ENCODE measurements at places on chromosomes 5 and 9.

- DNase-seq, result no peak
Observed at GRCh38 chr5:102975045-102975444, 144.9 kb downstream of the GIN1 start.

- DNase-seq, result no peak
Observed at GRCh38 chr5:159286420-159287035, 23.4 kb downstream of the UBLCP1 start.

GRCh38 chr5:67147760-67148159 lies 48.8 kb downstream of the CD180 start:
- DNase-seq, result no peak

DNA sequence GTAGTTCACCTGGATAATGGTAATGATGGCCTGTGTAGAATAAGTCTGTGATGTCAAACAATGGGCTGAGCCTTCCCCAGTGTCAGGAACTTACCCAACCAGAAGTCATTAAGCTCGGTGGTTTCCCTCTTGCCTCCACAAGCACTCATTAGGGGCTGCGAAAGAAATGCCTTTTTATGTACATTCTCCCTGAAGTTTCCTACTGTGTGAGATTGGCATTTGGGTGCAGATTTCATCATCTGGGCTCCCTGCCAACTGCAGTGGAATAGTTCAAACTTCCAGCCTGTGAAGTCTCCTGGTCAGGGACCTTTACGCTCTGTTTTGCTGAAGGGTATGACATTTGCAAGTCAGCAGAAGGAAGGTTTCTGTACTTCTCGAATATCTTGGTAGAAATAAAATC lies 41.6 kb upstream of the TMEM215 start:
- DNase-seq, result no peak

- DNase-seq, result no peak
Observed at GRCh38 chr5:103120607-103121200, 603 bp downstream of the PPIP5K2 start.

DNA sequence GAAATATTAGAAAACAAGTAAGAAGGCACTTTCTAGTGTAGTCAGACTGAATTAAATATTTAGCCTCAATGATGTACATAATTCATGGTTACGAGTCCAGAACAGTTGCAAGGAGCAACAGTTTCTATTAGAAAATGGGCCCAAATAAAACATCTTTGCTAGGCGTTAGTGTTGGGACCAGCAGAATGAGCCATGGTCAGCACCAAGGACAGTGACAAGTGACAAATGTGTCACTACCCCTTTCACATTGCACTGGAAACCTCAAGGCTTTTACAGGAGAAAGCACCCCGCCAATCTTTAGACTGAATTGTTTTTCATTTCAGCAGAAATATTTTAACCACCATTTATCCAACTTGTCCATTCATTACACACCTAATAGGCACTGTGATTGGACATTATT lies 301.3 kb upstream of the ADCY2 start:
- peak; percentile 43 for DNase-seq

GRCh38 chr5:172634106-172634899 lies 6.8 kb upstream of the NEURL1B start:
- DNase-seq, result no peak

DNA sequence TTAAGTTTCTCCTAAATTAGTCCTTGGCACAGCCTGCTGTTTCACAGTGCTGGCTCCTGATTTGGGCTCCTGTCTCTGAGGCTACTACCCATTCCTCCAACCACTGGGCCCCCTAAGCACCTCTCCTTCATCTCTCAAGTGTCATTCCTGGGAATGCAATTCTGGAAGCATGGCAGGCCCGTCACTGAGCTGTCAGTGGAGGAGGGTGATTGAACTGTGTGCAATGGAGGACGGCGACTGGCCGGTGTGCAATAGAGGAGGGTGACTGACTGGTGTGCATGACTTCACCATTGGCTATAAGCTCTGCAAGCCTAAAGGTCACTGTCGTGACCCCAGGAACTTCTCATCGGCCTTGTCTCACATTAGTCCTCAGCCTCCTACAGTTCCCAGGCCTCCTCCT lies 12.4 kb upstream of the IL17B start:
- DNase-seq, result no peak

DNA sequence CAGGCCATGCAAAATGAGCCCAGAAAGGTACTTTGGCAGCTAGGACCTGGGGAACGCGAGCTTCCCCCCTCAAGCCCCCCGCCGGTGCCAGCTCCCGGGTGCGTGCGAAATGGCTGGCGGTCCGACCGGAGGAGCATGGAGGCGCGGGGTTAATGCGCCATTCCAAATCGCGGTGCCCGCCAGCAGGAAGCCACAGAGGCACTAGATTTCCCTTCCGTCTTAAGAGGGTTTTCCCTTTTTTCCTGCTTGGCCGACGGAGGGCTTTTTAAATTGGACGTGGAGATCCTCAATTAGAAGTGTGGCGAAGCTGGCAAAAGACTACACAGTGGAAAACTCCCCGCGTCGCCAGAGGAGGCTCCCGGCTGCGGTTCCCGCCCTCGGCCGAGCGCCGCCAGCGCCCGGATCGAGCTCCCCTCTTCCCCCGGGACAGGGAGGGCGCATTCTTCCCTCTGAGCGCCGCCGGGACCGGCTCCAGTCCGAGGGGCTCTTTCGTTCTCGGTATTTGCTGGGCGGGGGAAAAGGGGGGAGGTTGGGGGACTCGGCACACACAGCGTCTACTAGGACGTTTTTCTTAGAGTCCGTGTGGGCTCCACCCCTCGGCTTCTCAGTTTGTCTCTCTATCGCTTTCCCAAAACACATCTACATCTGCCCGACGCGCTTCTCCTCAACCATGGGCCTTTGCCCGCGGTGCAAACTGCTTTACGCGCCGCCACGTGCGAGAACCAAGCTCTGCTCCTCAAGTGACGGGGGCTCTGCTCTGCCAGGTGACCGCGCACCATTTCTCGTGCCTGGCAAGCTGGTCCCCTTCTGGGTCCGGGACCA lies 3.0 kb downstream of the GDNF start:
- no peak for DNase-seq

- no peak for DNase-seq
Observed at GRCh38 chr9:2023532-2023931, 8.4 kb downstream of the SMARCA2 start.

DNA sequence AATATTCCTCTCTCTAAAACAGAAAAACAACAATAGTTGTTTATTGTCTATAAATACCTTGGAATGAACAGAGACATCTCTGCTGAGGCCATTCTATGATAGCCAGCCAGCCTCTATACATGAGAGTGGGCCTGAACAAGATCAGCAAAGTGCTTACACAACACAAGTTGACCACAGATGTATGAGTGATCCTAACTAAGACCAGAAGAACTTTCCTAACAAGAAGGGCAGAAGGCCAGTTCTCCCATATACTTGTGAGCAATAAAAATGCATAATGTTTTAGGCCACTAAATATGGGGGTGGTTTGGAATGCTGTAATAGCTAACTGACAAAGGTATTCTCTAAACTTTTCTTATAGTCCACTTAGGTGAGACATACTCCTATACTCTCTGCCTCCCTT lies 345.7 kb downstream of the SPATA31D1 start:
- DNase-seq, result no peak

DNA sequence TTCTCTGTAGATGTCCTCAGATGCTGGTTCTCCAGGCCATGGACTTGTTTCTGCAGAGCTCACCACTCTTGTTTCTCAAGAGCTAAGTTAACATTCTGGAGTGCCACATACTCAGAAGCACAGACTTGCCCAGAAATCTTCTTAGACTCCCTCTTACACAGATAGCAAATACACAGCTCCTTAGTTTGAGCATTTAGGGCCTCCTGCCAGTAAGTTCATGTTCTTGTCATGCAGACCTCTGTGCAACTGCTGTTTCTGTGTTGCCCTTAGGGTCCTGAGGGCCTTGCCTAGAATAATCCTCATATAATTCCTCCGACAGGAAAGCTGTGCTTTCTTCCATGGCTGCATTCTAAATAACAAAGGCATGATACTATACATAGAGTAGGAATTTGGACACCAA lies 1.3 kb upstream of the PTPDC1 start:
- no peak for DNase-seq

- DNase-seq, result no peak
Observed at GRCh38 chr9:3515405-3515804, 10.4 kb downstream of the RFX3 start.

DNA sequence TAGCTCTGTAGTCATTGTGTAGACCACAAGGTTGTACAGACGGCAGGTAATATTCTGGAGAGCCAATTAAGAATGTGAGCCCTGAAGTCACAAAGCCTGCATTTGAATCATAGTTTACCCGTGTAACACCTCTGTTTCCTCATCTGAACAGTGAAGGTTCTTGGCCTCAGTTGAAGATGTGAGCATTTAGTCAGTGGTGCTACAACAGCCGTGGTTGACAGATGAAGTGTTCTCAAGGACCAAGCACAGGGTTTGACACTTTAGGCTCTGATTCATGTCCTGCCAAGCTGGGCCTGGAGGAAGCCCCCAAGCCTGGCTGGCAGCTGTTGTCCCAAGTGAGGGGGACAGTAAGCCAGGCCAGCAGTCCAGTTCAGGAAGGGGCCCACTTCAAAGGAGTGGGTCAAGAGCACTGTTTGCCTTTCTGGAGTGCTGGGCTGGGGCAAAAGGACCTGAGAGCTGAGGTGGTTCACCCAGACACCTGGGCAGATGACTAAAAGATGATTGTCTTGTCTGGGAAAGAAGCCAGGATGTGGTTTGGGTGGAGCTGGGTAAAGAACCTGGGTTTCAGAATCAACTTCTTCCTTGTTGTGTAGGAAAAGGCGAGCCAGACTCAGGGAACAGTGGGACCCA lies 20.7 kb downstream of the FAXDC2 start:
- DNase-seq, result no peak

- DNase-seq, result no peak
Observed at GRCh38 chr5:61600123-61600444, 268.0 kb downstream of the ZSWIM6 start.

- no peak for DNase-seq
Observed at GRCh38 chr9:120532891-120533290, 47.1 kb downstream of the CDK5RAP2 start.

DNA sequence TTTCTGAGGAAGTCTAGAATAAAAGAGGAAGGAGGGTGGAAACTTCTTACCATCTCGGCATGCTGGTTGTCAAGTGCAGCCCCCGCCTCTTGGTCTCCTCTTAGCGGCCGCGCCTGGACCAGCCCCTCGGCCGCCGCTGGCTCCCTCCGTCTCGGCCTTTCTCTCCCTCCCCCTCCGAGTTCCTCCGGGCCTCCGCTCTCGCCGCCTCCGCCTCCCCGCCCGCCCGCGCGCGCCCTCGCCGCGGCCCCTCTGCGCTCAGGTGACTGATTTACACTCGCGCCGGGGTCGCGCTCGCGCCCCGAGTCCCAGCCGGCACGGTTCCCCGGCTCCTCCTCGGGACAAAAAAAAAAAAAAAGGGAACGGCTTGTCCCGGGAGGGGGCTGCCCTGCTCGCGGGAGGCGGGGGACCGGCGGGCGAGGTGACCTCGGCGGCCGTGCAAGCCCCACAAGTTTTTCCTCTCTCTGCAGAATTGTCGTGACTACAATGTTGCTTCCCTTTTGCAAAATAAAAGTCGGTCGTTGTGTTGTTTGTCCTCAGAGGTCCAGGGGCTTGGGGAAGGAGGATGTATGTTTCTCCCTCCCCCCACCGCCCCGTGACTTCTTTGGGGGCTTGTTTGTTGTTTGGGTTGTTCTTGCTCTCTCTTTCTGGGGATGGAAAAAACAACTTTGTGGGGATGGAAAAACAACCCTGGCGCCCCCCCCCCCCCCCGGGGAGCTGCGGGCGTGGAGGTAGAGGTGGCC lies at the start of gene BNC2:
BNC2 (minus strand) TSS at position 75 of the 740 bp plus-strand sequence; CDS start at position 53, 22 bp downstream.
- no peak for DNase-seq

GRCh38 chr9:111876179-111876578 lies 20.4 kb upstream of the UGCG start:
- DNase-seq, result no peak
